ENCODE measurements at places on chromosomes 4 and X.

GRCh38 chr4:110198435-110199416, at the start of gene ELOVL6:
Gene ELOVL6, minus strand, starts transcription at chr4:110198615. Its CDS starts 280 bp downstream, at chr4:110198335.
- H3K4me3 ChIP-seq, result peak within 1 kb of the TSS; percentile 97
- H3K36me3 ChIP-seq, result peaks cover 2% of the 10 kb centered on the region
- H3K27me3 ChIP-seq, result peaks cover 2% of the 10 kb centered on the region
- peaks cover 50% of the 10 kb centered on the region for H3K4me1 ChIP-seq
- peak within 1 kb of the TSS; percentile 98 for H3K27ac ChIP-seq

DNA sequence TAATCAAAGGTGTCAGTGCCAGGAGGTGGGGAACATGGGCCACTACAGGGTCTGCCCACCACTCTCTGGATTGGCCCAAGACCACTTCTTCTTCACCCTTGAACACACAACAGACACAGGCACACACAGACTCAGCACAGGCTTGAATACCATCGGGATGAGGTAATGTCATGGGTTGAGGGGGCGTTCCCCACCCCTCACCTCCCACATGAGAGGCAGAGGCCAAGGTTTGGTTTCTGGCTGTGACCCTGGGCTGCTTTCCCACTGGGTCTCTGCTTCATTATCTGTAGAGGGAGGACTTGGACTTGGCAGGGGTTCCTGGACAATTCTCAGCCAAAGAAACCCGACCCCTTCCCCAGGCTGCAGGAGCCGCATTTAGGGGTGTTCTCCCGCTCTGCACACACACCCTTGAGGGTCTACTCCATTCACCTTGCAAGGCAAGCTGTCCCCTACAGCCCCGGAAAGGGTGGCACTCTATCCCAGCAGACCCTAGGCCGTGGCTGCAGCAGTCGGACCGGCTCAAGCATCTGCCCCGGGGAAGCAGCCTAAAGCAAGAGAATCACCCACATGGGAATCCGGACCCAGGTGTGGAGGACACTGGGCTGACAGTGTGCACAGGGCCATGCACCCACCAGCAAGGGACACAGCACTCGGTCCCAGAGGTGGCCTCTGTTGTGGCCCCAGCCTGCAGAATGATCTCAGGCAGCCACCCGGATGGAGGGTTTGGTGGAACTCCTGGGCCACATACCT, 62.4 kb downstream of the TRMT44 start:
- no peak for DNase-seq
- H3K4me3 ChIP-seq, result no peak overlapping the region
- H3K36me3 ChIP-seq, result no peaks in the 10 kb centered on the region
- peaks cover 3% of the 10 kb centered on the region for H3K27me3 ChIP-seq
- H3K27ac ChIP-seq, result no peak overlapping the region

- H3K4me1 ChIP-seq, result peaks cover 18% of the 10 kb centered on the region
- H3K4me3 ChIP-seq, result no peak overlapping the region
- H3K27ac ChIP-seq, result peak overlapping the region; percentile 58
- H3K36me3 ChIP-seq, result no peaks in the 10 kb centered on the region
Observed at GRCh38 chr4:159483782-159484741, 381.2 kb downstream of the RAPGEF2 start.

- no peak overlapping the region for H3K27ac ChIP-seq
- no peak overlapping the region for H3K4me3 ChIP-seq
- H3K4me1 ChIP-seq, result peaks cover 3% of the 10 kb centered on the region
Observed at GRCh38 chrX:30153881-30154260, 61.5 kb upstream of the MAGEB2 start.

DNA sequence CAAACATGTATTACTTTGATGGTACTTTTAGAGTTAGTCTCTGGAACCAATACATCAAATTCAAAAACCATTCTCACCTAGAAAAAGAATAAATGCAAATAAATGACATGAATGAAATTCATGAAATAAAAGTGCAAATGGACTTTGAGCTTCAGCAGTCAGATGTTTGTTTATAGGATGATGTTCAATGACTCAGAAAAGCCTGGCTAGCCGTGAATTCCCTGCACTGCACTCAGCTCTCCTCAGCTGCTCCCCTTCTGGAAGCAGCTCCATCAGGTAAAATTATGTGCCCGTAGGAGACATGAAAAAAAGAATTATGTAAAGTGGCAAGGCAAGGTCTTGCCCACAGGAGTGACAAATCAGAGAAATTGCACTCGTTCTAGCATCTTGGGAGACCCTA, 390.6 kb downstream of the GPM6A start:
- no peaks in the 10 kb centered on the region for H3K27me3 ChIP-seq
- no peak overlapping the region for H3K27ac ChIP-seq
- H3K4me1 ChIP-seq, result peaks cover 12% of the 10 kb centered on the region
- no peak overlapping the region for H3K4me3 ChIP-seq

DNA sequence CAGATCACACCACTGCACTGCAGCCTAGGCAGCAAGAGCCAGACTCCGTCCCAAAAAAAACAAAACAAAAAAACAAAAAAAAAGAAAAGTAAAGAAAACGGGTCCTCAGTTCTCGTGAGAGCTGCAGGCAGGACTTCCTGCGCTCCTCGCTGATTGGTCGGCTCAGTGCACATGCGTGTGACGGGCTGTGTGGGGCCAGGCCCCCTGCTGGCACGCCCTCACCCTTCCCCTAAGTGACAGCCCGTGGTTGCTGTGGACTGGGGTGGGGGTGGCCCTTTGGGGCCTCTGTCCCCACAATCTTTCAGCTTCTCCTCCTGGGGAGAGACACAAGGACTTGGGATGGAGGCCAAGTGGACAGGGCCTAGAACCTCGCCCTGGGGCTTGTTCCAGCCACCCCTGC, at the start of gene FAM9B:
Gene FAM9B (minus strand): TSS at position 139 of the 400 bp plus-strand sequence. CDS start 1,141 bp downstream, outside the sequence.
- no peaks in the 10 kb centered on the region for H3K36me3 ChIP-seq
- no peak for DNase-seq
- H3K4me1 ChIP-seq, result no peaks in the 10 kb centered on the region

- no peak for DNase-seq
- no peak overlapping the region for H3K4me3 ChIP-seq
- H3K27ac ChIP-seq, result no peak overlapping the region
Observed at GRCh38 chr4:1592068-1592708, 91.9 kb downstream of the FAM53A start.

GRCh38 chr4:139875411-139875825, 209.8 kb downstream of the MGST2 start:
- H3K27me3 ChIP-seq, result no peaks in the 10 kb centered on the region
- H3K4me1 ChIP-seq, result peaks cover 60% of the 10 kb centered on the region
- peak overlapping the region; percentile 67 for H3K27ac ChIP-seq
- H3K36me3 ChIP-seq, result peaks cover 7% of the 10 kb centered on the region

DNA sequence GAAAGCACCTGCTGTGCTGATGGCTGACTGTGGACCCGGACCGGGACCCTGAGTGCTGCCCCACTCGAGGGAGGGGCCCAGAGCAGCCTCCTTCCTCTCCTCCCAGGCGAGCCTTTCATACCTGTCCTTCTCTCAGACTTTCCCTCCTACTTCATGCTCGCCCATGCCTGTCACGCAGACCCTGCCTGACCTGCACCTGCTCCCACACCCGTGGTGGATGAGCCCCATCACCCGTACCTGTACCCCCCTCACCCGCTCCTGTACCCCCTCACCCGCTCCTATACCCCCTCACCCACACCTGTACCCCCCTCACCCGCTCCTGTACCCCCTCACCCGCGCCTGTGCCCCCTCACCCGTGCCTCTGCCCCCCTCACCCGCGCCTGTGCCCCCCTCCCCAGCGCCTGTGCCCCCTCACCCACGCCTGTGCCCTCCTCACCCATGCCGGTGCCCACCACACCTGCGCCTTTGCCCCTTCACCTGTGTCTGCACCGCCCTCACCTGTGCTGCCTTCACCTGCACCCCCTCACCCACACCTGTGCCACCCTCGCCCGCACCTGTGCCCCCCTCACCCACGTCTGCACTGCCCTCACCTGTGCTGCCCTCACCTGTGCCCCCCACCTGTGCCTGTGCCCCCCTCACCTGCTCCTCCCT, 5.8 kb downstream of the MAEA start:
- DNase-seq, result no peak
- peaks cover 27% of the 10 kb centered on the region for H3K4me1 ChIP-seq
- no peak overlapping the region for H3K27ac ChIP-seq
- H3K36me3 ChIP-seq, result no peaks in the 10 kb centered on the region
- H3K27me3 ChIP-seq, result no peaks in the 10 kb centered on the region

GRCh38 chrX:75603833-75604232, 81.0 kb upstream of the ZDHHC15 start:
- peaks cover 3% of the 10 kb centered on the region for H3K4me1 ChIP-seq
- H3K27me3 ChIP-seq, result no peaks in the 10 kb centered on the region
- no peak for DNase-seq
- H3K4me3 ChIP-seq, result no peak overlapping the region

DNA sequence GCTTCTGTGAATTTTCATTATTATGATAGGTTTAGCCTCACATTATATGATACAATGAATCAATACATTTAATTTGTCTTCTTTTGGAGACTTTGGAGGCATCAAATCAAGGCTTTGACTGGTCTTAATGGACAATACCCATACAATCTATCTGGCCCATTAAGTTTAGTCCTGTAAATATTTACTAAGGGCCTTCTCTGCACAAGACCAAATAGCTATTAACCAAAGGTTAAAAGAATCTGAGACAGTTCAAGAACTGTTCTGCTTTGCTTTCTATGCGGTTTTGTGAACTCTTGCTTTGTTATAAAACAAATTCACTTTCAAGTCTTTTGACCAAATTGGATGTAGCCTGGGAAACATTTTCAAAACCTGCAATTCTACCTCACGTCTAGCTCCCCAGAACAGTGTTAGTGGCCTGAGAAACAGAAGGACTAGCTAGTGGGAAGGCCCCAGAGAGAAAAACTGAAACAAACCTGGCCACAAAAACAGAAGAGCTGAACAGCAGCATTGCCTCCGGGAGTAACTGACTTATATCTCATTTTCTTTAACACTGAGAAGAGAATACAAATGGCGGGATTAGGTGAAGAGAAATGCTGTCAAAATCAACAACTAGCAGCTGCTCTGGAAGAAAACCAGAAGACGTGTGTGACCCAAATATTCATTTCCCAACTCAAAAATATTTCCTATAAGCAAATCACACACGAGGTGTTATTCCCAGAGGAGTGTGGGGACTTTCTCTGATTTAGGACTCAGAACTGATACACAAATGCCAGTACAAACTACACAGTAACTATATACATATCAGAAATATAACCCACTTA, 548 bp downstream of the TLR1 start:
- H3K27ac ChIP-seq, result peak overlapping the region; percentile 79
- no peaks in the 10 kb centered on the region for H3K27me3 ChIP-seq
- H3K36me3 ChIP-seq, result peaks cover 7% of the 10 kb centered on the region
- no peak overlapping the region for H3K4me3 ChIP-seq

GRCh38 chrX:10505726-10506125, 114.7 kb downstream of the MID1 start:
- no peak overlapping the region for H3K4me3 ChIP-seq
- peaks cover 20% of the 10 kb centered on the region for H3K4me1 ChIP-seq
- no peak overlapping the region for H3K27ac ChIP-seq
- H3K27me3 ChIP-seq, result no peaks in the 10 kb centered on the region
- H3K36me3 ChIP-seq, result peaks cover 6% of the 10 kb centered on the region

DNA sequence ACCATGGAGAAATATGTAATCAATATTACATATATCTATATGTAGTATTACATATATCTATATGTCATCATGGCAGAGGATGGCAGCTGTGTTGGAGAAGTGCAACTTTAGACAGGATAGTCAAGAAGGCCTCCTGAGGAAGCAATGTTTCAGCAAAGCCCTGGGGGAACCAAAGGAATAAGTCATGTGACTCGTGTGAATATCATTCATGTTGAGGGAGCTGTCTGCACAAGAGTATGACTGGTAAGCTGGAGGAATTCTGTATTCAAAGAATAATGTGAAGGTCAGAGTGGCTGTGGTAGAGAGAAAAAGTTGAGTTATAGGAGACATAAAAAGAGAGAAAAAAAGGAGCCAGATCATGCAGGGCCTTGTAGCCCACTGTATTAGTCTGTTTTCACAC, 92.9 kb upstream of the EDNRA start:
- H3K4me1 ChIP-seq, result no peaks in the 10 kb centered on the region
- H3K27me3 ChIP-seq, result no peaks in the 10 kb centered on the region
- H3K36me3 ChIP-seq, result no peaks in the 10 kb centered on the region
- no peak overlapping the region for H3K4me3 ChIP-seq

DNA sequence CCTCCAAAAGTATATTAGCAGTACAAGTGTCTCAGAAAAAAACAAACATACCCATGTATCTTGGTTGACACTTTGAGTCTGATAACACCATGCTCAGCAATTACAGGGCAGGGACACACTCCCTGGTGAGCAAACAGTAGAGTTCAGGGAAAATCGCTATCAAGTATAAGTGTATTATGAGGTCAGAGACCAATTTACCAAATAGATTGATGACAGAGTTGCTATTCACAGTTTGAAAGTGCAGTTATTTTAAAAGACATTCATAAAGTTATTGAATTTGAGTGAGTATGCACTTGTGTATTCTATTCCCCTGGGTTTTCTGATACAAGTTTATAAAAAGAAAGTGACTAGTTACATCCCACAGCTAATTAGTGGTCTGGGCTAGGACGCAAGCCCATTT, 10.2 kb upstream of the LONRF3 start:
- H3K4me3 ChIP-seq, result no peak overlapping the region
- no peaks in the 10 kb centered on the region for H3K36me3 ChIP-seq
- H3K27me3 ChIP-seq, result peaks cover 33% of the 10 kb centered on the region
- H3K4me1 ChIP-seq, result no peaks in the 10 kb centered on the region
- no peak overlapping the region for H3K27ac ChIP-seq

GRCh38 chr4:99861120-99861905, 32.9 kb downstream of the LAMTOR3 start:
- H3K27me3 ChIP-seq, result no peaks in the 10 kb centered on the region
- no peaks in the 10 kb centered on the region for H3K36me3 ChIP-seq
- DNase-seq, result no peak
- H3K4me1 ChIP-seq, result no peaks in the 10 kb centered on the region

GRCh38 chrX:4925911-4926310, 1212.5 kb upstream of the PRKX start:
- no peak overlapping the region for H3K4me3 ChIP-seq
- DNase-seq, result no peak
- no peaks in the 10 kb centered on the region for H3K36me3 ChIP-seq
- H3K4me1 ChIP-seq, result no peaks in the 10 kb centered on the region

- peaks cover 53% of the 10 kb centered on the region for H3K4me1 ChIP-seq
- peaks cover 22% of the 10 kb centered on the region for H3K36me3 ChIP-seq
- H3K27ac ChIP-seq, result no peak overlapping the region
- no peaks in the 10 kb centered on the region for H3K27me3 ChIP-seq
Observed at GRCh38 chr4:70925899-70926635, 23.9 kb downstream of the MOB1B start.

DNA sequence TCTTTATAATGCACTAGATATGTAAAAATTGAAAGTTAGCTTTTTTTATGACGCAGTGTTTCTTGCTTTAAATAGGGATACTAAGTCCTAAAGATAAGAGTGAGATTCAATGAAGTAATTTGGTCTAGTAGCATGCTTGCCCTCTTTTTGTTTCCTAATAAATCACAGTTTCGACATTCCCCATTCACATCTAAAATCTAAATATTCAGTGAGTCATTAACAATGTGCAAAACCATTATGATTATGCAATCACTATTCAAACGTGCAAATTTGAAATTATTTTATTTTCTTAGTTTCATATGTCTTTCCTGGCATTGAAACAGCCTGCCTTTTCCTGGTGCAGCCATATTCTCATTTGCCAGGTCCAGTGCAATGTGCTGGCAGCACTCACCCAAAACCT, 1350.5 kb upstream of the PABPC4L start:
- no peak for DNase-seq
- no peaks in the 10 kb centered on the region for H3K36me3 ChIP-seq
- peaks cover 6% of the 10 kb centered on the region for H3K4me1 ChIP-seq
- no peak overlapping the region for H3K27ac ChIP-seq
